DMS79 treated with DMSO at 0.1 percent for 48 hours (cell line): ENCODE measurements at places on chromosomes 1 and 21.
A peak's percentile ranks its signal among the peaks of the same experiment; 100 is the strongest.

DNA sequence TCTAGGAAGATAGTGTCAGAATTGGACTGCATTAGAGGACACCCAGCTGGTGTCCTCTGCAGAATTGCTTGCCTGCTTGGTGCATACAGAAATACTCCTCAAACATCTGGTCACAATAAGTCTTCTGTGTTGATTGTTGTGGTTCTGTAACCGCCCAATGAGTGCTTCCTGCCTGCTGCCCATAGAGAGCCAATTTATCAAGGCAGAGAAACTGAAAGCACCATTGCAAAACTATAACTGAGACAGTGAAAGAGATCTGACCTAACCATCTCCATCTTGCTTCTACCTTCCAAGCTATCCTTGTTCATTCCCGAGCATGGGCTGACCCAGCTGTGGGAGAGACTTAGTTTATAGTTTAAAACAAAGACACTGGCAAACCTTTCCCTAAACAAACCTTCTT lies 462.4 kb upstream of the RGS18 start:
- no peak for DNase-seq

DNA sequence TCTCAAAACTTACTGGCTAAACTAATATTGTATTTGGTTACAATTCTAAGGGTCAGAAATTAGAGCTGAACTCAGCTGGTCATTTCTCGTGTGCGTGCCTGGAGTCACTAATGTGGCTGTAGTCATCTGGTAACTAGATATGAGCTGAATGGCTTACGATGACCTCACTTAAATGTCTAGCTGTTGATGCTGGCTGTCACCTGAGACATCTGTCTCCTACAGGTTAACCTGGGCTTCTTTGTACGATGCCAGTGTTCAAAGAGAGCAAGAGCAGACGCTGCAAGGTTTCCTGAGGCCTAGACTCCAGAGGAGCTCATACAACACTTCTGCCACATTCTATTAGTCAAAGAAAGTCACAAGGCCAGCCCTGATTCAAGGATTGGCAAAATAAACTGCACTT lies 17.1 kb upstream of the ALG6 start:
- DNase-seq: no peak

GRCh38 chr21:38989745-38990423 lies 184.2 kb downstream of the ETS2 start:
- peak; percentile 66 for DNase-seq

GRCh38 chr1:72568113-72568512 lies 285.8 kb upstream of the NEGR1 start:
- peak; percentile 46 for DNase-seq

DNA sequence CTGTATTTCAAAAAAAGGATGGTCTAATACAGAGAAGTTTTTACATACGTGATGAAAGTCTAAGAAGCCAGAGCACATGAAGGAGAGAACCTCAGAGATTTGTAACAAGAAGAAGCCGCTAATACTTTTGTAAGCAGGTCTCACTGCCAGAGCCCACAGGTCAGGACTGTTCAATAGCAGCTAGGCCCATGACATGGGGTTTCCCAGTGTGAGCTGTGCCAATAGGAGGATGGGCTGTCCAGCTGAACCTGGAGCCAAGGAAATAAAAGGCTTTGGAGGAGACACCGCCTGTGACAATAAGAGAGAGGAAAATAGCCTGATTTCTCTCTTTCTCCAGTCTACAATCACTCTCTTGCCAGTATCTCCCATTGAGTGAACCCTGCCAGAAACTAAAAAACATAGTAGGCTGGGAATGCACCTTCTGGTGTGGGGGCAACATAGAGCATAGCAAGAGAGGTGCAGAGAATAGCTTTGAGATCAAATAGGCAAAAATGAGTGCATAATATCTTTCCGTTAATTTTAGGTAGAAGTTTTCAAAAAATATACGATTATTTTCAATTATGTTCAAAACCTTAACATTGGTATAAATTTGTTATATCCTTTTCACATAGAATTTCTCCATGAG lies 360.3 kb downstream of the NEGR1 start:
- no peak for DNase-seq

DNA sequence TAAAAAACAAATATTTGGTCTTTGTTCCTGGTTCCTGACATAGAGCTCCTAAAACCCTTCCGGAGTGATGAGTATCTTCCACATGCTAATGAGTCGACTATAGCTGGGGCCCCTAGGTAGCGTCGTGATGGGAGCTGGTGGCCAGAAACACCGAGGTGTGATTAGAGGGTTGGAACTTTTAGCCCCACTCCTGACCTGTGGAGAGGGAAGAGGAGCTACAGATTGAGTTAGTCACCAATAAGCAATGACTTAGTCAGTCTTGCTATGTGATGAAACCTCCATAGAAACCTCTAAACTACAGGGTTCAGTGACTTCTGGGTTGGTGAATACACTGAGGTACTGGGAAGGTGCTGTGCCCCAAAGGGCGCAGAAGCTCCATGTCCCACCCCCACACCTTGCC lies 30.1 kb upstream of the PLD5 start:
- no peak for DNase-seq

GRCh38 chr1:31897526-31898100 lies 40.6 kb downstream of the PTP4A2 start:
- DNase-seq: no peak

DNA sequence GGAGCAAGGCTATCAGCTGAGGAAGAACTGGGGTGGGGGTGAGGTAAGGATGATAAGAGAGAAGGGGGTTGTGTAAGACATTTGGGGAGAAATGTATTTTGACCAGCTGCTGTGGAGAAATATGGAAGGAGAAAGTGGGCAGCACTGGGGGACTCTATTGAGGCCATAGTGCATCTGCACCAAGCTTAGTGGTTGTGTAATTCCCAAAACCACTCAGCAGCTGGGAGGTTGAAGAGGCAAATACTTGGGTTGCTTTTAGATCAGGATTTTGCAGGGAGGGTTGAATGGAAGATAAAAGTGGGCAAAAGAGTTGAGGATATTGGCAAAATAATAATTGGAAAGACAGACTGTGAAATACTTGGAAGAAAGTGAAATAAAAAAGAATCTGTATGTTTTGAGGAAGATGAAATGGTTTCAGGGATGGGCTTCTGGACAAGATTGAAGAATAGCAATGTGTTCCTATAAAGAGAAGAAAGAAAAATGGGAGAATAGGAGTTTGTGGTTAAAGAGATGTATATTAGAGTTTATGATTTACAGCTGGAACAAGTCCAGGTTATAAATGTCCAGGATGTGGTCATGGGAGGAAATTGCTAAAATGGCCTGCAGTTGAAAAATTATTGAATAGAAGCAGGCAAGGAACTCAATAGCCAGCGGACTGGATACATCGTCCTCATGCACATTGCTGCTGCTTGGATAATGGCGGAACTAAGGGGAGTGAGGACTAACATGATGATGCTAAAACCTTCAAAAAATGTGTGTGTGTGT lies 162.7 kb downstream of the DNM3 start:
- no peak for DNase-seq

DNA sequence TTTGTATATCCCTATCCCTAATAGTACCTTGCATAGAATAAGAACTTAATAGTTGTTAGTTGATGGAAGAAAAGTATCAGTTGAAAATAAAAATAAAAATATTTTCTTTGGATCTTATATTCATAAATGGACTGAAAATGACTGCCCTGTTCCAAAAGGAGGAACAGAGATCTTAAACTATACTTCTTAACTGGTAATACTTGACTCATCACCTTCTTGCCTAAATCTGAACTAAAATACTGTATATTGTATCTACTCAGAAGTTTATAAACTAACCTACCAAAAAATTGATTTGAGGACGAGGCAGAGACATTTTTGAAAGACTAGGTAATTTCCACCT lies 178.8 kb downstream of the SYT2 start:
- DNase-seq: no peak

DNA sequence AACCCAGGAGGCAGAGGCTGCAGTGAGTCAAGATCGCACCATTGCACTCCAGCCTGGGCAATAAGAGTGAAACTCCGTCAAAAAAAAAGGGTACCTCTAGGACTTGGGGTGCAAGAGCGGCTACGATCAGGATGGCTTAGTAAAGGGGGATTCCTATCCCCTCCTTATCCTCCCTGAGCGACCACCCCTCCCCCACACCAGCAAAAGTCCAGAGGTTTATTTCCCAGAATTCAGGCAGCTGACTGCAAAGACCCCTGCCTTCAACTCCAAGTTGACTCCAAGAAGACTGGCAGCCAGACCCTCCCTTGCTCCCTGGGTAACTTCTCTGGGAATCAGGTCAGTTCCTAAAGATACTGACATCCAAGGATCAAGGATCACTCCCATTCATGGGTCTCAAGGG lies 12.4 kb upstream of the PRDM16 start:
- no peak for DNase-seq

DNA sequence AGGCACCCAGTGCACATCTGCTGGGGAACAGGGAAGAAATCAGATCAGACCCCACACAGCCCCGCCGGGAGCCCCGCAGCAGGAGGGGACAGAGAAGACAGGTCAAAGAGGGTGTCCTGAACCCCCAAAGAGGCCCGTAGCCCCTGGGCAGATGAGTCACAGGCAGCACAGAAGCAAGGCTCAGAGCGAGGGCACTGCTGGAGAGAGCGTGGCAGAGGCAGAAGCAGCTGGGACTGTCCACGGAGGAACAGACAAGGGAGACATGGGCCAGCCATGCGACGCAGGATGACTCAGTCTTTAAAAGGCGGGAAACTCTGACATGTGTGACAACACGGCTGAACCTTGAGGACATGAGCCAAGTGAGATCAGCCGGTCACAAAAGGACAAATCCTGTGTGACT lies 14.5 kb upstream of the PRDM16 start:
- no peak for DNase-seq

- no peak for DNase-seq
These were observed 54.1 kb upstream of the SAMD11 start for GRCh38 chr1:869499-870244.

- DNase-seq: no peak
These were observed 531.9 kb upstream of the CAMK1G start for GRCh38 chr1:209051570-209051969.

GRCh38 chr1:218705391-218705790 lies 360.3 kb downstream of the TGFB2 start:
- no peak for DNase-seq

- peak; percentile 39 for DNase-seq
These were observed 9.3 kb downstream of the ARL8A start for GRCh38 chr1:202135221-202135721.

- DNase-seq: peak; percentile 79
These were observed 3.1 kb downstream of the LRP8 start for GRCh38 chr1:53324728-53325297.

GRCh38 chr1:31324992-31325391 lies 28.2 kb downstream of the ZCCHC17 start:
- DNase-seq: no peak
